ENCODE measurements at places on chromosomes 16 and 17.

DNA sequence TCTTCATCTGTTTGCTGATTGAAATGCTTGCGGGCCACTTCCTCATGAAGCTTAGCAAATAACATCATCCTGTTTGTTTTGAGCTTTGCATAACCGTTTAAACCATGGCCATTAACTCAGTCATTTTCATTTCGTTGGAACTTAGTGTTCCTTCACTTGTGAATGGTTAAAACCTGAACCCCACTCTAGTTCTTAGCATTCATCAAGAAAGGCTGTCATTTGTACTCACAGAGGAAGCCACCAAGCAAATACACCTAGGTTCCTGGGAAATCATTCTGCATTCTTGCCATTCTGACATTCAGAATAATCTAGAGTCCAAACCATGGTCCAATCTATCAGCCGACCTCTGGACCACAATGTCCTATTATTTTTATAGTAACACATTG, 8.4 kb upstream of the TAT start:
- no peak for DNase-seq

DNA sequence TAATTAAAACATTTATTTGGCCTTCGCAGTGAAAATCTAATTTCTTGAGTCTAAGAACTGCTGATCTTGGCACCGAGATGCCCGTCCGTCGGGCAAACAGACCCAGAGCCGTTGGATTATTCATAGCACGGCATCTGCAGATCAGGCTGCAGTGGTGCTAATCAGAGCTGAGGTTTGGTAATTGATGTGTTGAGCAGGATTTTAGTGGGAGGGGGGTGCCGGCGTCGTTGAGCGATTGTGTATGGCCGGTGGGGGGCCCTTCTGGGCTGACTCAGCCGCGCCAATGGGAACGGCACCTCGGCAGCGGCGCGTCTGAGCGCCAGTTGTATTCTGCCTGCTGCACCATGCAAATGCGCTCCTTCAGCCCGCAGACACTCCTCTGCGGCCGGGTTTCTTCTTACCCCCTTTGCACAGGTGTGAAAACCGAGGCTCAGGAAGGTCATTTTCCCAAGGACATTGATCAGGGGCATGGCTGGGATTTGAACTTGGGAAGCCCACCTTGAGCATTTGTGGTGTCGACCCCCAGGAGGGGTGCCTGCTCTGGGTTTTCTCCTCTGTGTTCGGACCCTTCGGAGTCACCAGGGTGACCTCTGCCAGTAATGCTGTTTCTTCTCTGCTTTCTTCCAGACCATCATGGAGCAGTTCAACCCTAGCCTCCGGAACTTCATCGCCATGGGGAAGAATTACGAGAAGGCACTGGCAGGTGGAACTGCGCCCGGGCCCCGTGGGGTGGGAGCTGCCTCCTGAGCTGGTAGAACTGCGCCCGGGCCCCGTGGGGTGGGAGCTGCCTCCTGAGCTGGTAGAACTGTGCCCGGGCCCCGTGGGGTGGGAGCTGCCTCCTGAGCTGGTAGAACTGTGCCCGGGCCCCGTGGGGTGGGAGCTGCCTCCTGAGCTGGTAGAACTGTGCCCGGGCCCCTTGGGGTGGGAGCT, 18.4 kb downstream of the BAIAP2 start:
- DNase-seq: no peak

GRCh38 chr17:48754500-48755261, 26.1 kb upstream of the HOXB13 start:
- no peak for DNase-seq

DNA sequence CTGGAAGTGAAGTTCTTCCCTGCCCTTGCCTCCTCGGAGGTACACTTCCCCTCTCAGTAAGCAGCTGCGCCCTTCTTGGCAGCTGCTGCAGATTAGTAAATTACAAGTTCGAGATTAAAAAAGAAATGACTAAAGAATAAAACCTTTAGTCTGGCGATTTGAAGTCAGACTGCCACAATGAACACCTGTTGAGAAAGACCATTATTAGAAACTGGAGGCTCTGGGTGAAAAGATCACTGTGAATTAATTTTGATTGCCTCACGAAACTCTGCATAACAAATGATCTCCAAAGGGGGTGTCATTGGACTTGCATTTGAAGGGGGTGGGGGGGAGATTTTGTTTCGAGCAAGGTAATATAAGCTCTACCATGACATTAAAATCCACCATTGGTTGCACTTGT, 39.3 kb downstream of the SALL1 start:
- DNase-seq: no peak

DNA sequence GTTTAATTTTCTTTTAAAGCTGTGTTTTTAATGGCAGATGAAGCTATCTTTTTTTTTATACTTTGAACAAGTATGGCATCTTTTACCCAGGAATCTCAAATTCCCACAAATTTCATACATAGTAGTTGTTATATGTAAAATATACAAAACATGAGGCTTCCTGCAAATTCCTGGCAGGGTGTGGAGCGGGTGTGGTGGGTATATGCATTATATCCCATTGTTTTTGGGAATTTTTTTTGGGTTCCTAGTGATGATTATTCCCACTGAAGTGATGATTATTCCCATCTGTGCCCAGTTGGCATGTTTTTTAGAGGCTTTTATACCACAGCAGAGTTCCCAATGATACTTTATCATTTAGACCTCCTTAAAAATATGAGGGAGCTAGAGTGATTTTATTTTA, 320.4 kb downstream of the ZFHX3 start:
- DNase-seq: no peak

- DNase-seq: no peak
Observed at GRCh38 chr16:70331588-70332358, 14.9 kb upstream of the DDX19A start.

- no peak for DNase-seq
Observed at GRCh38 chr17:73371836-73372235, 60.0 kb upstream of the CDC42EP4 start.

GRCh38 chr16:68834550-68834949, 8.8 kb upstream of the TANGO6 start:
- DNase-seq: peak; percentile 15

- peak; percentile 21 for DNase-seq
Observed at GRCh38 chr16:76278980-76279379, 1.8 kb downstream of the CNTNAP4 start.

DNA sequence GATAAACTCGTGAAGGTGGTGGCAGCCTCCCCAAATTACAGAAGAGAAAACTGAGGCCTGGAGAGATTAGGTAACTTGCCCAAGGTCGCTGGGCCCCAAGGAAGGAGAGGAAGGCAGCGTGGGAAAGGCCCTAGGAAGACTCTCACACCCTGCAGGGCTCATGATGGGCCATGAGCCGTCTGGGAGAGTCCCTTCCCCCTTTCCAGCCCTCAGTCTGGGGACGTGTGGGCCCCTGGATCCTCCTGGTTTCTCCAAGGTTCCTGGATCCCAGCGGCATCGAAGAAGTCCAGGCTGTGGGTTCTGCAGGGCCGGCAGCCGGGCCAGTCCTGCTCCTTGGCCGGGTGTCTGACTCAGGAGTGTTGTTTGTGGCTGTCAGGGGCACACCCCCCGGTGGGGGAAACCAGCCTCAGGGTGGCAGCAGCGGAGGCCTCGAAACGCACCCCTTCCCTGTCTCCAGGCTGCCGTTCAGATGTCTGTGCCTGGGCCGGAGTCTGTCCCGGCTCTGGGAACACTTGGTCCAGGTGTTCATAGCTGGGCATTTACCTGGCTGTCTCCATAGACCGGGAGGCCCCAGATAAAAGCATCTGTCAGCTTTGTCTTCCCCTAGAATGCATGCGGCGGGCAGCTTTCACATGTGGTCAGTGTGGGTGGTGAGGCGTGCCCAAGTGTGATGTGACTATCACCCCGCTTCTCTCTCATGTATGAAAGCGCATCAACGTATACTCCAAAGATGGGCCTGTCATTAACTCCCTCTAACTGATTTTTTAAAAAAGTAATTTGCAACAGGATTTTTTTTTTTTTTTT, 3.7 kb upstream of the RAP1GAP2 start:
- DNase-seq: no peak

DNA sequence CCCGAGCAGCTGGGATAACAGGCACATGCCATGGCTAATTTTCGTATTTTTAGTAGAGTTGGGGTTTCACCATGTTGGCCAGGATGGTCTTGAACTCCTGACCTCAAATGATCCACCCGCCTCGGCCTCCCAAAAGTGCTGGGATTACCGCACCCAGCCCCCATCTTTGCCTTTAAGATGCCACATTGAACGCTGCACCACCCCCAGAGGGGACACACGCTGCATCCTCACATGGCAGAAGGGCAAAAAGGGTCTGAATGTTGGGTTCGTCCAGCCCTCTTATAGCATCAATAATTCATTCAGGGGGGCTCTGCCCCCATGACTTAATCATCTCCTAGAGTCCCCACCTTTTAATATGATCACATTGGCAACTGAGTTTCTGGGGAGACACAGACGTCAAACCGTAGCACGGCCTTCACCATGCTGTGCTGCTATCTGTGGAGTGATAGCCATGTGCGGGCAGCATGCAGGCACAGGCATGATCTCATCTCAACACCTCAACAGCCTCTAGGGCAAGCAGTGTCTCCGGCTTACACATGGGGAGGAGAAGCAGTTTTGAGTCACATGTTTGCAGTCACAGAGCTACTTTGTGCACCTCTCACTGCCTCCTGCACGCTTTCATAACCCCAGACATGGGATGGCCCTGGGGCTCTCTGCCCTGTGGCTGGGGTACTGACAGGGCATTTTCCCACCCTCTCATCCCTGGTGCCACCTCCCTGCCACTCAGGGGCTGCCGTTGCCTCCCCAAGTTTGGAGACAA, 30.0 kb downstream of the IL21R start:
- peak; percentile 10 for DNase-seq

- DNase-seq: no peak
Observed at GRCh38 chr16:66035096-66035495, 331.4 kb upstream of the CDH5 start.

DNA sequence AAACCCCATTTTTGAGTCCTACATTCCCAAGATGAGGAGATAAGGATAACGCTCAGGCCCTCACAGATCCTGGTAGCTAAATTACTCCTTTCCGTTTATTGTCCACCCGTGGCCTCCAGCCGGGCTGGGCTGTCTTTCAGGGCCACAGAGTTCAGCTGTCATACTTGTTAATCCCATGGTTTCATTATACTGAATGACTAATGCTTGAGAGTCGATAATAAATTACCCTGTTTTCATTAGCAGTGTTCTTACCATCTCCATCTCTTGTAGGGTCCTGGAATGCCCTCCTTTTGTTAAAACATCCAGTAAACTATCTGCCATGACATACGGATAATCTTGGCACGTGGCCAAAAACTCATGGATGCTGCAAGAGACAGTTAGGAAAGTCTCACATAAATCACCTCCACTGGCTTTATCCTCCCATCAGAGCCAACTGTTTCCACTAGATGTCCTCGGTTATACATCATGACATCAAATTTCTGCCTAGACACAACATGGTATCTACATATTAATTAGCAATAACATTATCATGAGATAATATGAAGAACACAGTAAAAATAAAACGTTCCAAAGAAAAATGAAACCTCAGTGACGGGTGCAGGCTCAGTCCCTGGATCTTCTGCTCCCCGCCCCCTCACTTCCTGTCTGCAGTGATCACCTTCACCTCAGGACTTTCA, 45.3 kb downstream of the BRD7 start:
- peak; percentile 43 for DNase-seq

DNA sequence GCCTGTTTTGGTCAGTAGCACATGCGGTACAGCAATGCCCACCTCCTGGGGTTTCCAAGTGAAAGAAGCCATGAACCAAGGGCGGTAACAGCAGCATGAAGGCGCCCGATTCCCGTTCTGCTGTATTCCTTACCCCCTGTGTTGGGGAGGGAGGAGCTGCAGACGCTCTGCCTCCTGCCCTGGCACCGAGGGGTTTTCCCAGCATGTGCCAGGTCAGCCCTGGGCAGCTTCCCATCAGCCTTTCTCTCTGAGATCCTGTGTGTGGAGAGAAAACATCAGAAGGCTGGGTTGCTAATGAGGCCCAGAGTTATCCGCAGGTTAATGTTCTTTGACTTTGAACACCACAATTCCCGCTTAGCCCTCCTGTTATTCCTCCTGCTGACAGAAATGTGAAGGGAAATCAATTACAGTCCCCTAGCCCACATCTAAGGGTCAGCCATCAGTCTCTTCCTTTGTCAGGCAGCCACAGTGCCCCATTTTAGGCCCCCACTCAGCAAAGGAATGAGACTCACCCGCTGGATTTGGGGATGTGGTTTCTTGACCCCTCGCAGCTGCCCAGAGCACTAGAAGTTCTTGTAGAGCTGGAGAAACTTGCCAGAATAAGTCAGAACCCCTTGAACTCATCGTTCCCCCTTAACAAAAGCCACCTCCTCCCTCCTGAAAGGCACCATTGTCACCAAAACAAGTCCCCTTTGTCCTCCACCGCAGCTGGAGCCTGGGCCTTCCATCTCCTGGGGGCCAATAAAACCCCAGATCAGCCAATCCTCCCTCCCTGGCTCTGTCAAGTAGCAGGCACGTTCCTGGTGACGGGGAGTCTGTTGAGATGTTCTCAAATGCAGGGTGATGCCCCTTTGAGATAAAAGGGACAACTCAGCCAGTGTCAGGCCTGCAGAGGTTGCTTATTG, 168.5 kb downstream of the KATNIP start:
- no peak for DNase-seq

GRCh38 chr17:82351713-82352488, 7.1 kb upstream of the TEX19 start:
- DNase-seq: peak; percentile 72

DNA sequence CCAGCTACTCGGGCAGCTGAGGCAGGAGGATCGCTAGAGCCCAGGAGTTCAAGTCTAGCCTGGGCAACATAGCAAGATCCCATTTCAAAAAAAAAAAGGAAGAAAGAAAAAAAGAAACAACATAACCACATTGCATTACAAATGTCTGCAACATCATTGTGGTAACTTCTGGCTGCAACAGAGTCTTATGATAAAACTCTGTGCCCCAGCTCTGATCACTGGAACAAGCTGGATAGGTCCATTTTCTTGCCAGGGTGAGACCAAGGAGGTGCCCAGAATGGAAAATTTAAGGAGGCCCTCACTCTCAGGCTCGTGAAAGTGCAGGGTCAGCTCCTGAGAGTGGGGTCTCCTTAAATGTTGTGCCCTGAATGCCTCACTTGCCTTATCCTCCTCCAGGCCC, 37.8 kb upstream of the KDM8 start:
- DNase-seq: no peak
